ENCODE measurements at places on chromosomes 3 and 15.

GRCh38 chr3:4724051-4724629 lies 231.0 kb downstream of the ITPR1 start:
- DNase-seq = no peak

GRCh38 chr3:9330166-9330703 lies 32.6 kb upstream of the THUMPD3 start:
- DNase-seq = no peak

- no peak for DNase-seq
Measured at GRCh38 chr3:174483254-174483653, 375.9 kb upstream of the NAALADL2 start.

DNA sequence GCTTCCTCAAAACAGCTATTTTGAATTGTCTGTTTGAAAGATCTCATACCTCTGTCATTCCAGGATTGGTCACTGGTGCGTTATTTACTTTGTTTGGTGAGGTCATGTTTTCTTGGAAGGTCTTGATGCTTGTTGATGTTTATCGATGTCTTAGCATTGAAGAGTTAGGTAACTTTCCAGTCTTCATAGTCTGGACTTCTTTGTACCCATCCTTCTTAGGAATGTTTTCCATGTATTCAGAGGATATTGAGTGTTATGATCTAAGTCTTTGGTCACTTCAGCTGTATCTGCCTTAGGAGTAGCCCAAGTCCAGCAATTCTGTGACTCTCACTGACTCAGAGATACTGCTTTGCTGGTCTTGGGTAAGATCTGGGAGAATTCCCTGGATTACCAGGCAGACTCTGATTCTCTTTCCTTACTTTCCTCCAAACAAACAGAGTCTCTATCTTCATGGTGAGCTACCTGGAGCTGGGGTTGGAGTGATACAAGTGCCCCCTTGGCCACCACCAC lies 398.6 kb downstream of the ZIC4 start:
- DNase-seq = no peak

DNA sequence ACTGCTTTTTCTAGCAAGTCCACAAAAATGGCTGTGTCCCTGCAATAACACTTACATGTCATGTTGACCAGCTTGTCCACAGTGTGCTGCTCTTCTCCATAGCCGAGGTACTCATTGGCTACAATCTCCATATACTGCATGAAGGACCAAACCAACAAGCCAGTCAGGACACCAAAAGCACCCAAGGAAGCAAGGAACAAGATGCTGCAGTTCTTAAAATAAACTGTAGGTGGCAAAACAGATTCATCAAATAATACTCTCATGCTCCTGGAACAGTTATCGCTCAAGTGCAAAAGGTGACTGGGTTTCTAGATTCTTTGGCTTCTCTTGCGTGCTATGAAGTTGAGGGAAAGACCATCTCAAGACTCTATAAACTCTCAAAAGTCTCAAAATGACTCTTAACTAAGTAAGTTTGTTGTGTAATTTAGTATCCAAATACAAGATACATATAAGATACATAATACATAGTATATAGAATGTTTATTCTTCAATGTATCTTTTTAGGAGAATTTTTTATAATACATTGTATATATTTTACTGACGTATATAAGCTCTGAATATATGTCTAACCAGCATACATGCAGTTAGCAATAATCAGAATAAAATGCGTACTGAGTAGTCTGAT lies 57.0 kb downstream of the NEK10 start:
- DNase-seq = no peak

GRCh38 chr3:63981980-63982379 lies 41.3 kb downstream of the PSMD6 start:
- no peak for DNase-seq

- no peak for DNase-seq
Measured at GRCh38 chr15:31247404-31247803, 79.2 kb upstream of the KLF13 start.

- DNase-seq = no peak
Measured at GRCh38 chr3:136988651-136989050, 30.9 kb downstream of the IL20RB start.

GRCh38 chr15:77807115-77807514 lies 174.4 kb upstream of the LINGO1 start:
- DNase-seq = no peak

- no peak for DNase-seq
Measured at GRCh38 chr3:105444725-105445124, 78.0 kb downstream of the ALCAM start.

- DNase-seq = no peak
Measured at GRCh38 chr3:185896636-185897035, 41.2 kb downstream of the TRA2B start.

- DNase-seq = no peak
Measured at GRCh38 chr3:46369675-46370132, 1.0 kb upstream of the CCR5 start.

DNA sequence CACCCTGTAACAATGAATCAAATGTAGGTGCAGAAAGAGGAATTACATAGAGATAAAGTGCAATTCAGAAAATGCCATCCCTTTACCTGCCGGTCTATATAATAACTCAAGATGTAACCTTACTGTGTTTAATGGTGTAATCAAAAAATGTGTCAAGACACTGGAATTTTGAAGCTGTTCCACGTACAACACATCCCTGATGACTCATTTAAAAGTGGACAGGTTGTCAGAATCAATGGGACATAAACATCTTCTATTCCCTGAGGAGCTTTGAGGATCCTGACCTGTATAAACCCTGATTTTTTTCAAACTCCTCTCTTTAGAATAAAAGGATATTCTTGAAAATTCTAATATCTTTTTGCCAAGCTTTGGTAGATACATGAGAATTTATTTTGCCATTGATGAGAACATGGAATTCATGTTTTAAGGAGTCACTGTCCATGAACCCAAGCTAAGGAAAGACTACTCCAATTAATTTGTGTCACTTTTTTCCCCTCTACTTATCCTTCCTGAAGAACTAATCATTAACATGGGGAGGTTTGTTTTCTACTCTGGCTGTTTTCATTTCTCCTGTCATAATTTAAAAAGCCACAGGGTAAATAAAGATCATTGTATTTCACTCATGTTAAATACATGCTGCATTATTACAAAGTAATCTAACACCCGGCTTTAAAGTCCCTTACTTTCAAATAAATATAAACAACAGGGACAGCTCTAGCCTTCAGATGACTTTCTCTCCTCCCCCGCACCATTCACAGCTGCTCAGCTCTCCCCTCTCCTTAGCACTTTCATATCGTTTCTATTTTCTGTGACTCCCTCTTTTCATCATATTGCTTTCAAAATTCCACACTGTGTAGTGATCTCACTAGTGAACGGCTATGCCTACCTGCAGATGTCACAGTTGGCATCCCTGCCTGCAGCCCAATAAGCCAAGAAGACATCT lies 138.3 kb downstream of the TAFA4 start:
- no peak for DNase-seq

- DNase-seq = no peak
Measured at GRCh38 chr3:69009559-69010410, 3.7 kb downstream of the EOGT start.

- no peak for DNase-seq
Measured at GRCh38 chr3:186275436-186275835, 86.6 kb downstream of the DGKG start.

GRCh38 chr3:181718369-181718768 lies 6.6 kb downstream of the SOX2 start:
- DNase-seq = no peak

GRCh38 chr3:122668930-122669730 lies 11.5 kb upstream of the PARP14 start:
- DNase-seq = no peak

DNA sequence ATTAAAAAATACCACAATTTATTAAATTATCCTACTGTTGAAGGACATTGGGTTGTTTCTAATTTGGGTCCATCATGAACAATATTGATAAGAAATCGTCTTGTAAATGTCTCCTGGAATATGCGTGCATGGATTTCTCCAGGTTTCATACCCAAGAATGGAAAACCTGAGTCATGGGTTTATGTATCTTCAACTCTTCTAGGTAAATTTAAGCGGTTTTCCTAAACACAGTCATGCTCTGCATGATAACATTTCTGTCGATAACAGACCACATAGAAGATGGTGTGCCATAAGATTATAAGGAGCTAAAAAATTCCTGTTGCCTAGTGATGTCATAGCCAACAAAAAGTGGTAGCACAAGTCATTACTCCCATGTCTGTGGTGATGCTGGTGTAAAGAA lies 39.9 kb upstream of the SCN5A start:
- DNase-seq = no peak

DNA sequence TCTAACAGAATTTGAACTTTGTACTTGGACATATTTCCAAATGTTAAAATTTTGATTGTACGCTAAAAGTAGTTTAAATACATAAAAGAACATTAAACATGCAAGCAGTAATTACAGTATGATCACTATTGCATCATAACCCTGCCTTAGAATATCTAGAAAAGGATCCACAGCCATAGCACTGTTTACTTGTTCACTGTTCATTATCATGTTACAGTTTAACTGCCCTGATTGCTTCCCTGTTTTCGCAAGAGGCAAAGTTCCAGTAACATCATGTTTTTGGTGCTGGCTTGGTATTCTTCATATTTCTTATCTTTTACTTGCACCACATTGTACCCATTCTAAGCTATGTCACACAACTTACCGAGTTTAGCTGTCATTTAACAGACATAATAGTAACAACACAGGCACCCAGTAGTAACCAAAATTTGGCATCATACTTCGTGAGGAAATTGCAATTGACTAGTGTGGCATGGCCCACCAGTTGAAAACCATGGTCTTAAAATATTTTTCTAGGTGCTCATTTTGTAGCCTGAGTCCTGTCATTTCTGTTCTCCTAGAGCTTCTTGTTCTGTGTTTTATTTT lies 13.3 kb upstream of the TMEM87A start:
- no peak for DNase-seq

- no peak for DNase-seq
Measured at GRCh38 chr15:50879016-50879617, 29.4 kb upstream of the AP4E1 start.

- no peak for DNase-seq
Measured at GRCh38 chr3:160340351-160340750, 58.7 kb downstream of the IFT80 start.

GRCh38 chr15:84661001-84661400 lies 3.0 kb upstream of the NMB start:
- no peak for DNase-seq

DNA sequence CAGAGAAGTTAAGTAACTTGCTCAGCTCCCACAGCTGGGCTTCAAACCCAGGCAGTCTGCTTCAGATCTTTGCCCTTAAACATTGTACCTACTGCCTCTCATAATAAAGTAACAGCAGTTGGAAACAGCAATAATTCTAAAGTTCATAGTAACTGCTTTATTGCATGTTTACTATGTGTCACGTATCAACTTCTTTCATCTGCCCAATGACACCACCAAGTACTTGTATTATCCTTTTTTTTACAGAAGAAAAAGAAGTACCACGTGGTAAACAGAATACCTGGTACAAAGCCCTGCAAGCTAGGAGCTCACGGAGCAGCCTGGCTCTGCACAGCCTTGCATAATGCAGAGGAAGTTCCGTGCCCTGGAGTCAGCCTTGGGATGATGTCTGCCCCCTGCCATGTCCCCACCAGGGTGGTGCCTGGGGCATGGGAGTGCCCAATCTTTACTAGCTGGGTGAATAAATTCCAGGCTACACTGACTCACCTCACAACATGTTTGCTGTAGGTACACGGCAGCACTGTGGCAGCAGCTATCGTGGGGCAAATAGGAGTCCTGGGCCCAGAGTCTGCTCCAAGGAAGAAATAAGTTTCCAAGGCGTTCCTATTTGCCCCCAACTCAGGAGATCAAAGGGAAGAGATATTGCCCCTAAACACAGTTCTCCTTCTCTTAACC lies 77.2 kb downstream of the LDHAL6B start:
- no peak for DNase-seq

DNA sequence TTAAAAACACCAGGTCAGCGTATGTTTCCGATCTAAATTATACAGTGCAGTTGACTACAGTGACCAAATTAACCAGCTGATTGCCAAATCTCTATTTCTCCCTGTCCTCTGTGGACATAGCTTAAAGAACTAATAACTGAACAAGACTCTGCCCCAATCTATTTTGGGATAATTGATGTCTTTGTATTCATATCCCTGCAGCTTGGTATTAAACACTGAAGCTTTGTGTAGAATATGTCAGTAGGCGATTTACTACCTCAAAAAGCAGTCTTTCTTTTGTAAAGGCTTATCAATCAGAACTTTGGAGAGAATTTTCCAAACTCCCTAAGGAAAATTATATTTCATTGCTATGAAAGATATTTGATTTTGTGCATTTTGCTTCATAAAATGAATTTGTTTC lies 258.2 kb downstream of the SOX2 start:
- DNase-seq = no peak

DNA sequence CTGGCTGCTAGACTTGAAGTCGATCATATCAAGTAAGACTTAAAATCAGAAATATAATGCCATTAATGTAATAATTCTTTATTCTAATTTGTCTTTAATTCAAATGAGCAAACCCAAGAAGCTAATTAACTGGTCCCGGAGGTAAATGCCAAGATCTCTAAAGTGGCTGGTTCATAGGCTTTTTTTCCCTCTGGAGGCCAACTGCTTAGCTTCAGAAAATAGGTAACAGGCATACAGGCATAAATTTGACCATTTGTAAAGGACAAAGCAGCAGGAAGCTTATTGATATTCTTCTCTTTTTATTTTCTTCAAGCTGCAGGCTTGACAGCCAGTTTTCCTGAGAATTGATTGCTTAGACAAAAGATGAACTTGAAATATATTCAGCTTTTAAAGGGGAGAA lies 158.6 kb upstream of the RAP2B start:
- no peak for DNase-seq

DNA sequence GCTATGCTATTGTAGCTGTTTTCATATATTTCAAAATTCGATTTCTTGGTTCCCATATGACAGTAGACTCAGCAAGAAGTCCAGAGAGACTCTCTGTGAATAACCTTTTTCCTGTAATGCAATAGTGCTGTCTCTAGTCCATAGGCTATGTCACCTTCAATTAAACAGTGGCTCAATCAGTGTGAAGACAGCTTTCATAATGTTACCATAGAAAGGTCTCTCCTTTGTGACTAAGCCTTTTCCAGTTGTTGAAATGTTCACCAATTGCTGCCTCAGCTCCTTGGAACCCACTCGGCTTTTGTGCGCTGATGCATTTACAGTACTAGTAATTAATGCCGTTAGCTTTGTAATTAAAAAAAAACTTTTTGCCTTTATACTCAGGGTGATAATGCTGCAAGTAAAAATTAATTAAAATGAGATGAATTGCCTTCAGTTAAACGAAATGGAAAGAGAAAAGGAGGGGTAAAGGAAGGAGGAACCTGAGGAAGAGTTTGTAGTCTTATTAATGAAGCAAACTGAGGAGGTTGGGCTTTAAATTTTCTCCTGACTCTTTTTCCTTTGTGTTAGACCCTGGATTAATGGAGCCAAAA lies 214.8 kb downstream of the LSAMP start:
- no peak for DNase-seq

GRCh38 chr15:90782442-90782841 lies 65.3 kb downstream of the BLM start:
- no peak for DNase-seq

DNA sequence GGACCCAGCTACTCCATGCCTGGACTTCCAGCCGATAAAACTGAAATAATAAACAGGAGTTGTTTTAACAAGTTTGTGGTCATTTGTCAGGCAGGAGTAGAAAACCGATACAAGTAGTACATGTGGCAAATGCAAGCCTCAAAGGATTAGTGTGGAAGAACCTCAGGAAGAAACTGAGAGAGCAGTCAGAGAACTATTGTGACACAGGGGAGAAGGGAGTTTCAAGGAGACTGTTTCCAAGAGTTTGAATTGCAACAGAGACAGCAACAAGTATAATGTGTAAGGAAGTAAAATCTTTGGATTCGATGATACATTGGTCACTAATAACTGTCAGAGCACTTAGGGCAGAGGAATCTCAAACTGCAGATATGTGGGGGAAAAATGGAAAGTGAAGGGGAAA lies 450.6 kb upstream of the ARHGEF26 start:
- DNase-seq = no peak

GRCh38 chr15:72193836-72194396 lies 3.7 kb downstream of the GRAMD2A start:
- no peak for DNase-seq

Measured in stimulated activated CD4-positive, alpha-beta T cell treated with anti-CD3 and anti-CD28 coated beads, Interleukin-1b, Interleukin-23, amount 100 ng/mL, for 24 hours (primary cell).